Activated CD8-positive, alpha-beta memory T cell treated with anti-CD3 and anti-CD28 coated beads for 24 hours (primary cell): ENCODE measurements at places on chromosomes 13 and 19.

- no peak for DNase-seq
These were observed 94.6 kb upstream of the ARHGEF7 start for GRCh38 chr13:111020546-111020945.

DNA sequence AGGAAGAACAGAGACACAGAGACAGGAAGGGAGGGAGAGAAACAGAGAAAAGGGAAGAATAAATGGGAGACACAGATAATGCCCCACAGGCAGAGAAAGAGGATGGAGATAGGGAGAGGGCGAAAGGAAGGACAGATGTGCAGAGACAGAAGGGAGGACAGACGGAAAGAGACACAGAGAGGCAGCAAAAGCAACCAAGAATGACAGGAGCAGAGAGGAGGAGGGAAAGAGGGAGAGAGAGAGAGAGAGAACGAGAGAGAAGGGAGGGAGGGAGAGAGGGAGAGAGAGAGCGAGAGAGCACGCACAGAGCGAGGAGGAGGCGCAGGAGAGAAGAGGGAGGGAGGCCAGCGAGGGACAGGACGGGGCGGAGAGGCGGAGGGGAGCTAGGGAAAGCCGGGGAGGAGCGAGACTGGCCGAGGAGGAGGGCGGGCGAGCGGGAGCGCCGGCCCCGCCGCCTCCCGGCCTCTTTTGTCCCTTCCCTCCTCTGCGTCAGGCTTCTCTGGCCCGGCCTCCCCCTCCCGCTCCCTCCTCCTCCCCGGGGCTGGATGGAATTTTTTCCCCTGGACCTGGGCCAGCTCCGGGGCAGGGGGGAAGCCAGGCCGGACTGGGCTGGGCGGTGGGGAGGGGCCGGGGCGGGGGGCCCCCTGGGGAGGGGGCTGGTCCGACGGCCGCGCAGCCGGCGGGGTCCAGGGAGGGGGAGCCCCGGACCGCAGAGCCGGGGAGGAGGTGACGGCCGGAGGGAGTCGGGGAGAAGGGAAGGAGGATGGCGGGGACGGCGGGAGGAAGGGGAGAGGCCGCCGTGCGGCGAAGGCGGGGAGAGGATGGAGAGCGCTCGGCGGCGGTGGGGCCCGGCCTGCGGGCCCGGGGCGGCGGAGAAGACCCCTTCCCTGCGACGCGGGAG is 4.2 kb upstream of the SPACA6 start:
- no peak for DNase-seq

DNA sequence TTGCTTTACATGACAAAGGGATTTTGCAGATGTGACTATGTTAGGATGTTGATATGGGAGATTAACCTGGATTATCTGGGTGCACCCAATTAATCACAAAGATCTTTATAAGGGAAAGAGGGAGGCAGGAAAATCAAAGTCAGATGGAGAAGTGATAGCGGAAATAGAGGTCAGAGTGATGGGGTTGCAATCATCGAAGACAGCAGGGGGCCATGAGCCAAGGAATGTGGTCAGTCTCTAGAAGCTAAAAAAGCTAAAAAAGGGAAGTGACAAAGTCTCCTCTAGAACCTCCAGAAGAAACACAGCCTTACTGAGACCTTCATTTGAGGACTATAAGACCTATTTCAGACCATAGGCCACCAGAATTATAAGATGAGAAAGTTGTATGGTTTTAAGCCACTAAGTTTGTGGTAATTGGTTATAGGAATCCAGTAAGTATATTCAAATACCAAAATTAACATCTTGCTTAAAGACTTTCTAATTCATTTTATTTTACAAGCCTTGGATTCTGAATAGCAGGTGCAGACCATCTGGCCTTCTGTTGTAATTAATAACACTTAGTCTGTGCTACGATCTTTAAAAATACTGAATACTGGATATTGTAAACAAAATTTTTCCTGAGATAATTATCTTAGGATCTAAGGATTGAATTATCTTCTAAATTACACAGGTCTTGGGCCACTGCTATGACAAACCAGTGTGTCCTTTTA is 493.4 kb upstream of the PCDH20 start:
- DNase-seq = no peak

DNA sequence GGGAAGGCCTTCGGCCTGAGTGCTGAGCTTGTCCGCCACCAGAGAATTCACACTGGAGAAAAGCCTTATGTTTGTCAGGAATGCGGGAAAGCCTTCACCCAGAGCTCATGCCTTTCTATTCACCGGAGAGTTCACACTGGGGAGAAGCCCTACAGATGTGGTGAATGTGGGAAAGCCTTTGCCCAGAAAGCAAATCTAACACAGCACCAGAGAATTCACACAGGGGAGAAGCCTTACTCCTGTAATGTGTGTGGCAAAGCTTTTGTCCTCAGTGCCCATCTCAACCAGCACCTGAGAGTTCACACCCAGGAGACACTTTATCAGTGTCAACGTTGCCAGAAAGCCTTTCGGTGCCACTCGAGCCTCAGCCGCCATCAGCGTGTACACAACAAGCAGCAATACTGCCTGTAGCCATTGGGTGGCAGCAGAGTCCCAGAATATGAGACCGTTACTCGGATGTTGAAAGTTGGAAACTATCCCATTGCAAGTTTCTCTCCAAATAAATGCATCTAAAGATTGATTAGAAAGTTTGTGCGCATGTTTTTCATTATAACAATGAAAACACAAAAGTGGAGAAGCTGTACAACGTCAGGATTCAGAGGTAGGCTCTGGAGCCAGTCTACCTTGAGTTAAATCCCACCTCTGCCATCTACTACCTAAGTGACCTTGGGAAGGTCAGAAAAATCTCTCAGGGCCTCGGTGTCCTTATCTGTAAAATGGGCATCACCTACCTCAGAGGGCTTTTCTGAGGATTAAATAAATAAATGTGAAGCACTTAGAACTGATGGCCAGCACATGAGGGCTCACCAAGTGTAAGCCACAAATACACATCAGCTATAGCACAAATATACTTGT is 21.1 kb downstream of the ZNF473 start:
- peak; percentile 80 for DNase-seq

GRCh38 chr13:98454389-98454881 is 122.5 kb downstream of the STK24 start:
- DNase-seq = no peak

DNA sequence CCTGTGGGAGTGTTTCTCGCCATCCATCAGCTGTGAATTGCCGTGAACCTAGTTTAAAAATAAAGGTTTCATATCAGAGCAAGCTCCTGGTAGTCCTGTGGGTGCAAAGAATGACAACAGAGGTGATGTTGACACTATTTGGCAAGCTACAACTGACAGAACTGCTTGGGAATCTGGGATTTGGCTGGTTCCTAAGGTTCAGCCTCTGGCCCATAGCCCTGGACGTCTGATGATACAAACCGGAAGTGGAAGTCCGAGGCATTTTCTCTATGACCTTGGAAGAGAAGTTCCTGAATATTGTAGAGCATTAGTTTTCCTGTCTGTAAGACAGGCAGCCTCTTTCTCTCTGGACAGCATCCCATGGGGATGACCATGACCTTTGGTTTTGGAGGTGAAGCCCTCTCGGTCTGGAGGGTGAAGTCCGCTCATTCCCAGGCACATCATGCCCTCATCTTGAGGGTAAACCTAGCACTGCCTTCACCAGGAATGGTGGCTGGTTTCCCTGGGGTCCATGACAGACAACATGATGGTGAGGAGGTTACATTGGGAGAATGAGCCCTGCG is 29.1 kb downstream of the GATAD2A start:
- DNase-seq = no peak

GRCh38 chr19:18789422-18789869 is 1.7 kb downstream of the COMP start:
- DNase-seq = no peak

GRCh38 chr19:35882114-35882832 is 13.9 kb downstream of the APLP1 start:
- no peak for DNase-seq

DNA sequence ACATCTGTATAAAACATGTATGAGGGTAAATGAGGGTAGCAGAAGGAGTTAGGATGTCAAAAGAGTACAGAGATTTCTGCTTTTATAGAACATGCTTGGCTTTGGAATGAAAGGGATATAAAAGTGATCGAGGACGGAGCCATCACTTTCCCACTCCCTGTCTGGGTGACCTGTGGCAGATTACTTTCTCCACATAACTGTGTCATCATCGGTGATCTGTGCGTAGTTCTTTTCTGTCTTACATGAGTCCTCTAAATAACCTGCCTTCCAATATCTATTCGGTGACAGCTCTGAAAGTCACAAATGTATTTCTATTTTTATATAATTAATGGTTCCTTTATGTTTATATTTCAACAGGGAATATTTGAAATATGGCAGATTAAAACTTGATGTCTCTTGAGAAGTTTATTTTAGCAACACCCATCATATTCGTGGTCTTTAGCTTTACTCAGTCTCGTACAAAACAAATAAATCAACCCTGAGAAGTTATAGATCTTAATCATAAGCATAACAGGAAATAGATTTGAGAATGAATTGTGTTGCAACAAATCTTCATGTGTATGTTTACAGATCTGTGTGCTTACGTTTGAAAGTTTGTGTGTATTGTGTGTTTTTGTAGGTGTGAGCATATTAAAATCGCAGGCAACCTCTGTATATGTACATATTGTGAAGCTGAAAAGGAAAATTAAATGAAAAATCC is 1094.3 kb downstream of the EFNB2 start:
- DNase-seq = no peak

DNA sequence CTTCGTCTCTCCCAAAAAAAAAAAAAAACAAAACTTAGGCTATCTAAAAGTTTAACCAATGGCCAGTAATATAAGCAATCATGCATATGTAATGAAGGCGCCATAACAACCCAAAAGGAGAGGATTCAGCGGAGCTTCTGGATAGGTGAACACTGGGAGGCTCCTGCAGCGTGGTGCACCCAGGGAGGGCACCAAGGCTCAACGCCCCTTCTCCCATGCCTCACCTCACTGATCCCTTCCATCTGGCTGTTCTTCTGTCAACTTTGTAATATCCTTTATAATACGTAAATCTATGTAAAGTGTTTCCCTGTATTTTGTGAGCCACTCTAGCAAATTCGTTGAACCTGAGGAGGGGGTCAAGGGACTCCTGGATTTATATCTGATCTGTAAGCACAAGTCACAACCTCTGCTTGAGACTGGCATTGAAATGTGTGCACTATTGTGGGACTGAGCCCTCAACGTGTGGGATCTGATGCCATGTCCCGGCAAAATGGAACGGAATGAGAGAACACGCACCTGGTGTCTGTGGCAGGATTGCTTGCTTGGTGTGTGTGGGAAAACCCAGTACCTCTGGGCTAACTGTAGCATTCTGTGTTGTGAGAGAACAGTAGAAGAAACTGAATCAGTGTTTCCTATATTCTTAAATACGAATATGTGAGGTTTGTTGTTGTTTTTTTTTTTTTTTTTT is 521 bp upstream of the ZNF665 start:
- no peak for DNase-seq

DNA sequence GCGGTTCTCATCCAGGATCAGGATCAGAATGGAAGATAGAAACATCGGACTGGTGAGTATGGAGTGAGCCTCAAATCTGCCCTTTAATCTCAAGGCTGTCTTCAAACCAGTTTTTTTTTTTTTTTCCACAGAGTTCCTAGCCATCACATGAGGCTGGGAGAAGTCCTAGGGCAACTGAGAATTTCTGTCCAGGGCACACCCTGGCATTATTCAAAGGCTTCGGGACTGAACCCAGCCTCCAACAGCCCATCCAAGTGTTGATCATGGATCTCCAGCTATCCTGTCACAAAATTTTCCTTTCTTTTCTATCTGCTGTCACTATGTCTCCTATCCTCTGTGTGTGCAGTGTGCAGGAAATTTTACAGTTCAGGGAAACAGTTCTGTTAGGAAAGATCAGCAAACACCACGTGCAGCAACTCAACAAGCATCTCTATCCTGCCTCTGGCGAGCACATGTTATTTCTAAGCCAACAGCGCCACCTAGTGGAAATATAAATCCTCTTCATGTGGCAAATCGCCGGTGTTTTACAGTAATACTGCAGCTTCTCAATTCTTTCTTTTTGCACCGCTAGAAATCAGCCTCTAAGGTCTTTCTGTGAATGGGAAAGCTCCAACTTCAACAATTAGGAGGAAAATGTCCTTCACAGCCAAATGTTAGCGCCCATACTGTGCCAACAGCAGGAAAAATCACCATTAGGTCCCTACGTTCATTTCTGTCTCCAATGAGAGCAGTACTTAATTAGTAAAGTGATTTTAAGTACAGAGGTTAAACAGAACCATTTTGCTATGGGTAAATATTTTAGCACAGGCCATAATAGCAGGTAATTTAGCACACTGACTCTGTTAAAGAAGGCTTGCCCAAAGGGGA is 21.4 kb upstream of the ZNF181 start:
- DNase-seq = peak; percentile 65

DNA sequence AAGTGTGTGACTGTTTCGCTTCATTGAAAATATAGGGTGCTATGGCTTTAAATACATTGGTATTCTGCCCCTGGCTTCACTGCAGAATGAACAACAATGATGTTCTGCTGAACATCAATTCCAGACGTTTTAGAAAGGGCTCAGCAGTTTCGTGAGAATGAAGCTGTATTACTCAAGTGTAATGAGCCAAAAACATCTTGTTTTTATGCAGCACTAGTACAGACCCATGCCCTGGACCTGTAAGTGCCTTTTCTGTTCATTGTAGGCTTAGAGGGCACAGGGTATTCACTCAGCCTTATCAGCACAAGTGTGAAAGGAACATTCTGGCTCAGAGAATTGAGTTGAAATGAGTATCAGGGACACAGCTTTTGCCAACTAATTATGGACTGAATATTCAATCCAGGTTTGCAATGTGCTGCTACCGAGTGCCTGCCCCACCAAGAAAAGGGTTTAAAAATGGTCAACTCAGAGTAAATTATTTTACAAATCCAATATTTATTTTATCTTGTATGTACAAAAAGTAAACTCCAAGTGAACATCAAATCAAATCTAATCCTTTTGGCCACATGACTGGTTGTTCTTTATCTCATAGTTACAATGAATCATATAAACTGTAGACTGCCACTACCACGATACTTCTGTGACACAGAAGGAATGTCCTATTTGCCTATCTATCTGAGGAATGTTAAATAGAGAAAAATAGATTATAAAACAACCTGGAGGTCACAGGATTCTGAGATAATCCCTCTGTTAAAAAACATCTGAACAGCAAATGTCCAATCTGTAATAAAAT is 362.8 kb downstream of the NALCN start:
- DNase-seq = no peak

- no peak for DNase-seq
These were observed 18.6 kb downstream of the NALCN start for GRCh38 chr13:101397742-101398141.

GRCh38 chr13:113766035-113766800 is 7.2 kb downstream of the TMEM255B start:
- no peak for DNase-seq

DNA sequence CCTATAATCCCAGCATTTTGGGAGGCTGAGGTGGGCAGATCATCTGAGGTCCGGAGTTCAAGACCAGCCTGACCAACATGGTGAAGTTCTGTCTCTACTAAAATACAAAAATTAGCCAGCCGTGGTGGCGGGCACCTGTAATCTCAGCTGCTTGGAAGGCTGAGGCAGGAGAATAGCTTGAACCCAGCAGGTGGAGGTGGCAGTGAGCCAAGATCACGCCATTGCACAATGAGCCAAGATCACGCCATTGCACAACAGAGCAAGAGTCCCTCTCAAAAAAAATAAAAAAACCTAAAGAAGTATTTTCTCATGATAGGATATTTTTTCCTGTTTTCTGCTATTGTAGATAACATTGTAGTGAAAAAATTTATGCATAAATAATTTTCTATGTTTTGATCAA is 13.3 kb downstream of the IFT88 start:
- DNase-seq = no peak
